ENCODE measurements at places on chromosomes 2 and 18.

- DNase-seq = no peak
Observed at GRCh38 chr18:63970809-63971205, 926 bp downstream of the SERPINB8 start.

GRCh38 chr2:21727101-21727500 lies 603.3 kb downstream of the TDRD15 start:
- DNase-seq = no peak

- DNase-seq = no peak
Observed at GRCh38 chr2:107584577-107584976, 242.1 kb upstream of the RGPD4 start.

GRCh38 chr2:53561155-53561554 lies 206.4 kb upstream of the CHAC2 start:
- DNase-seq = no peak

All from head of caudate nucleus (tissue), 42 donors.